ENCODE measurements at places on chromosomes 6 and 20.

DNA sequence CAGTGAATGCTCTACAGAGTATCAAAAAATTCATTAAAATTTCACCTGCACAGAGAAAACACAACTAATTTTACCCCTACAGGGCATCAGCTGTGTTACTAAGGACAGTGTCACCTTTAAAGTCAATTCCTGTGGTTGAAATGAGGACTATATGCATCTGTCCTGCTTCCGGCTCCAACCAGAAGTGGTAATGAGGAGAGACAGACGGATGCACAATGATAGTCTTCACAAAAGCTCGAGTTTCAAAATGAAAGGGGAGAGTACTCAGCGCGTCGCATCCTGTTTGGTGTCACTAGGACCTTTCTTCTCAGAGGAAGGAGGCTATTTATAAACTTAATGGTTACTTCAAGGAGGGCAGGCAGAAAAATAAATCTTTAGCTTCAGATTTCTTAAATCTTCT, 86.5 kb downstream of the LYRM4 start:
- DNase-seq = no peak

- no peak for DNase-seq
These were observed 113.9 kb downstream of the RIN2 start for GRCh38 chr20:19872001-19872400.

- no peak for DNase-seq
These were observed 296.3 kb upstream of the JAG1 start for GRCh38 chr20:10970109-10970508.

GRCh38 chr20:2357114-2357513, 23.6 kb upstream of the TGM6 start:
- DNase-seq = no peak

DNA sequence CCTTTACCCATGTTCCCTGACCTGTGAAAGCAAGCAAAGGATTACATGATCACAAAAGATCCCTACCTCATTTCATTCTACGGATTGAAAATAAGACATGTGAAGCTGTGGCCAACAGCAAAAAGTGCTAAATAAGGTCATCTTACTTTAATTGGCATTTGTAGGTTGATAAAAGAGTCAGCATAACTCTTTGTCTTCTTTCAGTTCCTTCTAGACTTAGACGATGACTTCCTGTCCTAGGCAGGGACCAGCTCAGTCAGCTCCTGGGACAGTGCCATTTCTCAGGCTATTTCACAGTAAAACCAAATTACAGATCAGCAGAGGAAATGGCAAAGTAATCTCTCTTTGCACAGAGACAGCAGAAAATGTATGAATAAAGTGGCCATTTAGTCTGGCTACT, 480.7 kb downstream of the RFPL4B start:
- DNase-seq = no peak

DNA sequence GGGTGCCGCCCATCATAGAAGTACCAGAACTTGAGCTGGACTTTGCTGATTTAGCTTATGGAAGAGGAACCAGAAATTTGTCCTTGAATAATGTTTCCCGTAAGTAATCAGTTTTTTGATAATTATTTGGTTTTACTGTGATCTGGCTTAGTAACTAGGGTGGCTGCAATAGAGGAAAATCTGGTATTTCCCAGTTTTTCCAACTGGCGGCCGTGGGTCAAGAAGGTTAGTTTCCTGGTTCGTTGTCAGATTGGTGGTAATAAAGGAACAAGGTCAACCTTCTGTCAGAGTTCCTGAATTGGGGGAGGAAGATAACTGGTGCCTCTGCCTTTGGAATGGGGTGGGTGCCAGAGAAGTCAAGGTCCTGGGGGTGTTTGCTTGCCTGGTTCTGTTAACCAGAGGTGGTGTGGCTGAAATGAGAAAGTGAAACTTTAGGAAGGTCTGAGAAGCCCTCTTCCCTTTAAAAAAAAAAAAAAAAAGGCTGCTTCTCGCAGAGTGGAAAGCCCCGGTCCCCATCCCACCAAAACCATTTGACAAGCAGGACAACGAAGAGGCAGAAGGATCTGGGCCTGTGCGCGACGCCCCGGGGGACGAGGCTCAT, at the start of gene CALHM6:
Gene CALHM6 (plus strand): TSS at position 45 of the 601 bp plus-strand sequence. CDS start 555 bp downstream, at position 600.
- DNase-seq = no peak

DNA sequence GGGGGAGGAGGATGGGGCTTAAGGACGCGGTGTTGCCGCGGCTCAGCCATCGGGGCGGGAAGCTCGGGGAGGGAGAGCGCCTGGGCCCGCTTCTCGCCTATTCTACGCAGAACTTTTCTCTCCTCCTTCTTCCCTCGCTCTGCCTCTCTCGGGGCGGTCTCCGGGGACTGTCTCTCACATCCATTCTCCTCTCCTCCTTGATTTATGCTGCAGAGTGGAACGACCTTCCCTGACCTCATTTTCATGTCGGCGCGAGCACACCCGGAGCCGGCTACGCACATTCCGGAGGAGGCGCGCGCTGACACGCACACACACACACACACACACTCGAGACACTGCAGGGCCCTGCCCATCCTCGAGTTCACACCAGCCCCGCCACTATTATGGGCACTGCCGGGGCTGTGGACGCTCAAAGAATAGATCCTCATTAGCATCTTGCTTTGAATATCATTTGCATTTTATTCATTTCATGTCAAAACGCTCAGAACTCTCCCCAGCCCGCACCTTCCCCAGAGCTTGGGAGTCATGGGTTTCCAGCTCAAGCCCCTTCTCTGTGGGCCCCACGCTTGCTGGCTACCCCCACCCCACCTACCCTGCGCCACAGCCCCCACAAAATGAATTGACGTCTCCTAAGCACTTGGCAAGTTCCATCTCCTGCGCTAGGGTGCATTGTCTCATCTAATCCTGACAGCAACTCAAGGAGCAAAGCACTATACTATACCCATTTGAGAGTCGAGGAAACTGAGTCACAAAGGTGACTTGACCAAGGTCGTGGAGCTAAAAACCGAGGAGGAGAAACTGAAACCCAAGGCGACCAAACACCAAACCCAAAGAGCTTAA, 36.8 kb downstream of the NCR2 start:
- no peak for DNase-seq

DNA sequence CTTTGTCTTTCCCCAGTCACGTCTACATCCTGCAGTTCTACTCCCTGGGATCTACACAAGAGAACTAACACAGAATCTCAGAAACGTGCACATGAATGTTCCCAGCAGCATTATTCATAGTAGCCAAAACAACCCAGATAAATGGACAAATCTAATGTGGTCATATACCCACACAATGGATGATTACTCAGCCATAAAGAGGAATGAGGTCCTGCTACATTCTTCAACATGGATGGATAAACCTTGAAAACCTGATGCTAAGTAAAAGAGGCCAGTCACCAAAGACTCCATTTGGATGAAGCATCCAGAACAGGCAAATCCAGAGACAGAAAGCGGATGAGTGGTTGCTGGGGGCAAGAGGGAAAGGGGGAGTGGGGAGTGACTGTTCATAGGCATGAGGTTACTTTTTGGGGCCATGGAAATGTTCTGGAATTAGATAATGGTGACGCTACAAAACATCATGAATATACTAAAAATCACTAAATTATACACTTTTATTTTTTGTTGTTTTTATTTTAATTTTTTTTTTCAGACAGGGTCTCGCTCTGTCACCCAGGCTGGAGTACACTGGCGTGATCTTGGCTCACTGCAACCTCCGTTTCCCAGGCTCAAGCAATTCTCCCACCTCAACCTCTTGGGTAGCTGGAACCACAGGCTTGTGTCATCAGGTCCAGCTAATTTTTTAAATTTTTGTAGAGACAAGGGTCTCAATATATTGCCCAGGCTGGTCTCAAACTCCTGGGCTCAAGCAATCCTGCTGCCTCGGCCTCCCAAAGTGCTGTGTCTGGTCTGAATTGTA, 50.8 kb upstream of the DSN1 start:
- DNase-seq = no peak

- no peak for DNase-seq
These were observed 53.1 kb upstream of the ARMC2 start for GRCh38 chr6:108795122-108795521.

GRCh38 chr6:36150283-36150682, 20.0 kb downstream of the MAPK13 start:
- no peak for DNase-seq

DNA sequence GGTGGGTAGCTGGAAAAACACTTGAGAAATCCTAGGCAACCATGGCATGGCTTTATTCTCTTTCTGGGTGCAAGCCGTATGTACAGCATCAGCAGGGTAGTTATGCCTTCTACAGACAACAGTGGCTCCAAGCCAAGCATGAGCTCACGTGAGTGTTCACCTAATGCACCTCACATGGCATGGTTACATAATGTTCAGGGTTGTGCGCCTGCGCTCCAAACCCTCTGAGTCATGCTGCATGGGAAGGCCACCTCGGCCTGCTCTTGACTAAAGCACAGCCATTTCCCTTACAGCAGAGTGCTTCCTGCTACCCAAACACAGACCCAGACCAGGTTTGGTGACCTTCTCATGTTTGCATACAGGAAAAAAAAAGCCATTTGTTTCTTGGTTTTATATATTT, 96.2 kb downstream of the VIP start:
- no peak for DNase-seq

- DNase-seq = no peak
These were observed 21.3 kb downstream of the TAF11 start for GRCh38 chr6:34866509-34866908.

GRCh38 chr6:1405221-1405620, 15.8 kb downstream of the FOXF2 start:
- no peak for DNase-seq

- no peak for DNase-seq
These were observed 6.6 kb upstream of the WTAP start for GRCh38 chr6:159720708-159721107.

GRCh38 chr6:142732790-142733189, 212.2 kb downstream of the HIVEP2 start:
- no peak for DNase-seq

DNA sequence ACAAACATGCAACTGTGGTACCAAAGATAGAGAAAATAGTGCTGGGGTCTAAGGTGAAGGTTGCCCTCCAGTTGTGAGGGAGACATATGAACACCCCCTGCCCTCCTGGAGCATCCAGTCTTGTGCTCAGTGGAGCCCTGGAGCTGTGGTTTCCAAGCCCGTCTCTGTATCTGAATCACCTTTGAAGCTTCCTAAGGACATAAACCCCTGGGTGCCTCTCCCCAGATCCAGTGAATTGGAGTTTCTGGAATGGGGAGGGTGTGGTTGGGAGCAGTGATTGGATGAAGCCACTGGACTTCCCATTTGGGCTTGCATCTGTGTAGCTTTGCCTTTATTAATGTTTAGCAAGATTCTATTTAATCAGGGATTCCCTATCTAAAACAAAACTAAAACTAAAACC, 22.4 kb upstream of the E2F3 start:
- DNase-seq = no peak

- no peak for DNase-seq
These were observed 231.6 kb downstream of the HTR1B start for GRCh38 chr6:77231438-77232305.

DNA sequence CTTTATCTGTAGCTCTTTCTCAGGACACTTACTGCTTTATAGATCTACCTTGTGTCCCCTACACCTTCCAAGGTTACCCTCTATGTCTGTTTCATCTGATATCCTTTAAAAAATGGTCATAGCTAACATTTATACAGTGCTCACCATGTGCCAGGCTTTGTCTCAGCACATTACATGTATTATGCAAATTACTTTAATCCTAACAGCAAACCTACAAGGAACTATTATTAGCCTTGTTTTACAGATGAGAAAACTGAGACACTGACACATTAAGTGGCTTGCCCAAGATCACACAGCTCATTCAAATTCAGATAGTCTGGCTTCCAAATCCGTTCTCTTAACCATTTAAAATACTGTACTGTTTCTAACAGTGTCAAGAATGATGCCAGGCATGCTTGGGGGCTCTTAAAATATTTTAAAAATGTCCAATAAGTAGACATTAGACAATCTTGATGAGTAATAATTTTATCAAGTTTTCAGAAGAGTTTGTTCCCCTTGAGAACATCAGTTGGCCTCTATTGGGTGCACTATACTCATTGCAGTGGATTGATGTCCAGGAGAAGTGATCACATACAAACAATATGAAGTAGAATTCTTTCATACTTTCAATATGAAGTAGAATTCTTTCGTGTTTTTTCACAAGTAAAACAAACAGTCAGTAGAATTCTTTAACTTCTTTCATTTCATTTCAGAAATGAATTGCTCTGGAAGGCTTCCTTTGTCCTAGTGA, 69.6 kb downstream of the DNAH8 start:
- DNase-seq = no peak

GRCh38 chr6:33412140-33413009, 1.6 kb downstream of the PHF1 start:
- no peak for DNase-seq

DNA sequence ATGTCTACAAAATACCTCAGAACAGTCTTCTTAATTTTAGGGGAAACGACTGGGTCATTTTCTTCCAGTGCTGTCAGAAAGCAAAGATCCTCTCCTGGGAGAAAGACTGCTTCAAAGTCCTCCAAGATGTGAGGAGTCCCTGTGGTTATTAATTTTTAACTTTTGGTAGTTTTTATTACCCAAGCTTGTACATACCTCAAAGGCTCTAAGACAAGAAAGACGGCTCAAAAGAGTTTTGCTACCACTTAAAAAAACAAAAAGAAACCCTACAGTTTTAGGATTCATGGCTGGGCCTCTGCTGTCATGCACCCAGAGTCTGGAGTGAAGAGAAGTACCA, 56.1 kb upstream of the APCDD1L start:
- DNase-seq = no peak

- no peak for DNase-seq
These were observed 123.1 kb downstream of the RCAN2 start for GRCh38 chr6:46368169-46368536.

DNA sequence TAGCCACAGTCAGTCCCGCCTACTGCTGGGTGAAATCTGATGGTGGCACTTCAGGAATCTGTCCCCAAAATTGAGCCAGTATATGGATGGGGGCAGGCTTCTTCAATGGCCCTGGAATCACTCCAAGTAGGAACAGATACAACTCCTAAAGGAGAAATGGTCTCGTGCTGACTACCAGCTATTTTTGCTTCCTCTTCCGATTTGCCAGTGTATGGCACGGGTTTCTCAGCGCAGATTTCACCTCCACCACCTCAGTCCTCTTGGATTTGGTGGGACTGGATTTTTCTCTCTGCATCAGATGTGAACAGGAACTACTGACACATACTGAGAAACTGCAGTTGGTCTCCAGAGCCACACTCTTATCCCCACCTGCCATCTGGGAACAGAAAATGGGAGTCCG, 27.2 kb downstream of the PNPLA1 start:
- no peak for DNase-seq
